Jurkat, Clone E6-1 (cell line): ENCODE measurements at places on chromosomes 5 and 9.

- DNase-seq: no peak
Observed at GRCh38 chr5:14202462-14202861, 59.3 kb downstream of the TRIO start.

GRCh38 chr5:117131876-117132275 is 557.3 kb upstream of the SEMA6A start:
- DNase-seq: no peak

GRCh38 chr5:157944077-157944633 is 85.2 kb upstream of the CLINT1 start:
- DNase-seq: no peak

GRCh38 chr5:14557203-14557770 is 24.3 kb upstream of the OTULINL start:
- no peak for DNase-seq

DNA sequence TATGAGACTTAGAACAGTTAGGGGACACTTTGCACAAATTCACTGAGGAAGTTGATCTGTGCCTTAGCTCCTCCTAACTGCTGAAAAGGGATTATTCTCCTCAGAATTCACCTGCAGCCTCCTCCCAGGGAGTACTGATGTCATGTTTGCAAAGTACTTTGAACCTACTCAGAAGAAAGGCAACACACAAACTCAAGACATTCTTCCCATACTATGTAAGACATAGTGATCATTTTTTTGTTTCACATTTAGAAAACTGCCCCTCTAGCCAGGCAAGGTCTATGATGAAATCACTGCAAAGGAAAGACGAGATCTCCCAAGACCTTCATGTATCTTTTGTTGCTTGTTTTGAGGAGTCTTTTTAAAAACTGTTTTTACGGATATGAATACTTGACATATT is 10.6 kb upstream of the VLDLR start:
- no peak for DNase-seq

DNA sequence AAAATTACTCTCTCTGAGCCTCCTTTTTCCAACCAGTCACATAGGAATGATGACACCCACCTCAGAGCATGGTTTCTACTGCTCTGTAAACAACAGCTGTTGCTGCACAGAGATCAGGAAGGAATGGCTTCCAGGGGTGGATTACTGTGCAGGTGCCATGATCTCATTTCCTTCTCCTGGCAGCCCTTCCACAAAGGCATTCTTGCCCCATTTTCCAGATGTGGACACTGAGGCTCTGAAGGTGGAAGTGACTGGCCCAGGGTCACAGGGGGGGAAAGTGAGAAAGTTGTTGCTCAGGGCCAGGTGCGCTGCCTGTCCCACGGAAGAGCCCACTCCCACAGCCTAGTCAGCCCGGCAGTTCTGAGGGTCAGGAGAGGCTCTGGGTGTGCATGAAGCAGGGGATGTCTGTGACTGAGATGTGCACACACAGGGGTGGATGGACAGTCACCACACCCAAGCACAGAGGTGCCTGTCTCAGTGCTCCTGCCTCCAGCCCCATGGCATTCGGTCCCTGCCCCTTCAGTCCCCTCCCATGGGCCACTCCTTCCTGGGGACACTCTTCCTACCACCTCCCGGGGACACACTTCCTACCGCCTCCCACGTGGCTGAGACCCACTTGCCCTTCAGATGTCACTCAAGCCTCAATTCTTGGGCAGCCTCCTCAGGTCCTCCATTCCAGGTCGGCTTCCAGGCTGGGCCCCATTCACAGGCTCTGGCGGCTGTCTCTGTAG is 17.0 kb downstream of the FGFR4 start:
- no peak for DNase-seq

DNA sequence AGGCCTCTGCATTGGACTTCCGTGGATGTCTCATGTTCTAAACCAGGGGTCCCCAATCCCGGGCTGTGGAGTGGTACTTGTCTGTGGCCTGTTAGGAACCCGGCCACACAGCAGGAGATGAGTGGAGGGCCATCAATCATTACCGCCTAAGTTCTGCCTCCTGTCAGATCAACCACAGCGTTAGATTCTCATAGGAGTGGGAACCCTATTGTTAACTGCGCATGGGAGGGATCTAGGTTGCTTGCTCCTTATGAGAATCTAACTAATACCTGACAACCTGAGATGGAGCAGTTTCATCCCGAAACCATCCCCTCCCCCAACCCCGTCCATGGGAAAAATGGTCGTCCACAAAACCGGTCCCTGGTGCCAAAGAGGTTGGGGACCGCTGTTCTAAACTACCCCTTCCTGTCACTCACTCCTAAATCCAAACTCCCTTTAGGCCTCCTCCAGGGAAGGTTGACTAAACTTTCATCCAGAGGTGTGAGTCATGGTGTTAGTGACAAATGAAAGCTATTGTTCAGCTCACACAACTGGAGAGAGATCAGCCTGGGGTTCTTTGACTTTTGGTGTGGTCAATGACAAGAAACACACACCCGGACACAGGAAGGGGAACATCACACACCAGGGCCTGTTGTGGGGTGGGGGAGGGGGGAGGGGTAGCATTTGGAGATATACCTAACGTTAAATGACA is 9.5 kb downstream of the KCNV2 start:
- no peak for DNase-seq

DNA sequence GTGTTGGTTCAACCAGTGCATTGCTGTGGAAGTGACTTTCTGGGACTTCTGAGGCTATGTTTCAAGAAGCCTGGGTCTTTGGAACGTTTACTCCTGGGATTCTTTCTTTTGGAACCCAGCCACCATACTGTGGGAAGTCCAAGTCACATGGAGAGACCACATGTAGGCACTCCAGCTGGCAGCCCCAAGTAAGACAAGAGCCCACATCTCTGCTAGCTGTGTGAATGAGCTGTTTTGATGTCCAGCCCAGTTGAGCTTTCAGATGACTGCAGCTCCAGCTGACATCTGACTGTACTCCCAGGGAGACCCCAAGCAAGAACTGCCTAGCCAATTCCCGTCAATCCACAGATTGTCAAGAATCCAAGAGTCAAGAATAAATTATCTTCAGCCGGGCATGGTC is 60.1 kb upstream of the SPATA31D4 start:
- no peak for DNase-seq

- no peak for DNase-seq
Observed at GRCh38 chr5:107813559-107813958, 142.8 kb upstream of the EFNA5 start.

- no peak for DNase-seq
Observed at GRCh38 chr5:55304584-55304983, 2.9 kb downstream of the DHX29 start.

GRCh38 chr9:111298731-111299598 is 31.1 kb downstream of the OR2K2 start:
- DNase-seq: peak; percentile 58

GRCh38 chr9:68957479-68957878 is 56.4 kb downstream of the PRKACG start:
- DNase-seq: no peak

- no peak for DNase-seq
Observed at GRCh38 chr5:23027331-23027730, 174.2 kb upstream of the CDH12 start.

DNA sequence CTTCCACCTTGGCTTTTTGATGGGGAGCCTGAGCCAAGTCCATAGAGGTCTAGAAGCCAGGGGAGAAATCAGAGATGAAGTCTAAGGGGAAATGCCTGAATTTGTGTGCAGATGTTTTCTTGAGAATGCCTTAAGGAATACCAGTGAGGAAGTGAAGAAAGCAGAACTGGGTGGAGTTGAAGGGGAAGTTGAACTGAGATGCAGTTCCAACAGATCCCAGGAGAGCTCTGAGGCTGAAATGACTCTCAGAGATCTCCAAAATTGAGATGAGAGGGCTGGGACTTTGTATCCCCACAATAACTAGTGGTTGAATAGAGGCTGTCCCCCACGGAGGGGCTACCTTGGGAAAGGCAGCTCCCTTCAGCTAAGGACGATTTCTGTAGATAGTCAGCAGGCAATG is 197.1 kb downstream of the ZNF462 start:
- no peak for DNase-seq

DNA sequence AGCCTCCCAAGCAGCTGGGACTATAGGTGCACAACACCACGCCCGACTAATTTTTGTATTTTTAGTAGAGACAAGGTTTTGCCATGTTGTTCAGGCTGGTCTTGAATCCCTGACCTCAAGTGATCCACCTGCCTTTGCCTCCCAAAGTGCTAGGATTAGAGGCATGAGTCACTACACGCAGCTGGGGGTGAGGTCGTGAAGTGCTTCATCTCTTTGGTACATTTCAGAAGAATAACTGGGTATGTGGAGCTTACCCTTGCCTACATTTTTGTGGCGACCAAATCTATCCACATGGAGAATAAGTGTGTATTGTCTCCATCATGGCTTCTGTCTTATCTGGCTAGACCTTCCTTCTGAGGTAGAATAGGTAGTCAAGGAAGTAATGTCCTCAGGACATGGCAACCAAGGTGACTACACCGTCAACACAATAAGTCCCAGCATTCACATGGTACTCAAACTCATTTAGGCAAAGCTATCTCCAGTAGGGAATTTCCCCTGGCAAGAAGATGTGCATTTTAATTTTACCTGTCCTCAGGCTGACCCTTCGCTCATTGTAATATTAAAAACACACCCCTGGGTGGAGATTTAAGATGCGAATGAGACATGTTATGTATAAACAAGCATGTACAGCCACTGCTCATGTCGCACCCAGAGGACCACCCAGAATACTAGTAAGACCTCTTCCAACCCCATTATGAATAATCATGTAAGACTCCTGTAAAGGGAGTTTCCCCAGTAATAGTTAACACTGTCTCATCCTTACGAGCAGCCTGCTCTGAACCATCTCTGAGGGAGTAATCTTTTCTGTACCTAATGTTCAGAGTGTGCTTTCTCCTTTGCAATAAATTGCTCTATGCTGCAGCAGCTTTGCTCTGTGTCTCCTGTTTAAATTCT is 1173.2 kb downstream of the TAF11L14 start:
- no peak for DNase-seq

GRCh38 chr9:136764301-136764891 is at the start of gene LCN15:
TSS of gene LCN15 (minus strand) at chr9:136764518. CDS start at chr9:136764488, 30 bp downstream.
- no peak for DNase-seq

GRCh38 chr5:104789366-104789765 is 1226.8 kb upstream of the NUDT12 start:
- DNase-seq: no peak

DNA sequence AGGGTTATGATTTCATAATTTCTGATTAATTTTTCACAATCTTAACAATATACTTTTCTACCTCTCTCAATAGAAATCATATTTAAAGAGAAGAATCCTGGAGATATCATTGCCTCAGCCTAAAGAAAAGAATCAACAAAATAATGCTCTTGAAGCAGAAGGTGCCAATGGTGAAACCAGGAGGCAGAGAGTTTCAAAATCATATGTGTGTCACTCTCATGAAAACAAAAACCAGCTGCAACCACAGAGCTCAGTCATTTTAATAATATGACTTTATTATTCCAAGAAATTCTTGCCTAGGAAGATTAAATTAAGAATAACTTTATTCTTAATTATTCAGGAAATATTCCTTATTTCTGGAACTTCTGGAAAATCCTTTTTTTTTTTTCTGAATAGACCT is 266.8 kb upstream of the ACTBL2 start:
- DNase-seq: no peak

DNA sequence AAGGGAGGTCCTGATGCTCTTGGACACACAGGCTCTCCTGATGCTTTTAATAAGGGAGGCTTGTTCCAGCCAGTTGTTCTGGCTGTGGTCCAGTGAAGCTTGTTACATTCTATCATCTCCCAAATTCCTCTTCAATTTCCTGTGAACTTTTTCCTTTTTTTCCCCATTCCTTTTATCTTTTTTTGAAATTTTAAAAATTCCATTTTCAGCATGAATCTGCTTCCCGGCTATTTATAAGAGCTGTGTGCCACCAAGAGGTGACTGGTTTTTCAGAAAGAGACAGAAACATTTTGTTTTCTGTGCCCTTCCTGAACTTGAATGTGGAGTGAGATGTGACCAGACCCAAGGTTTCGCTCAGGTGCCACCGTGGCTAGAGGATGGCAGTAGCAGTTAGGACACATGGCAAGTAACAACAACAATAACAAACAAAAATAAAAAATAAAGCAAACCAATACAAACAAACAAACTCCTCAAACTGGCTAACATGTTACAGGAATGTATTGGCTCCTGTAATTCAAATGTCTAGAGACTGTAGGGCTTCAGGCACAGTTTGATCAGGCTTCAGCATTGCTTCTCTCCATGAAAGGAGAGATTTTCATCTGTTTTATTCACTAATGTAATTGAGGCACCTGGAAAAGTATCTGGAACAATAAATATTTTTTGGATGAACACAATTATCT is 121.1 kb downstream of the BOD1 start:
- DNase-seq: no peak

- DNase-seq: no peak
Observed at GRCh38 chr9:21904371-21904770, 89.8 kb downstream of the CDKN2A start.

GRCh38 chr5:79069488-79070349 is at the start of the genes BHMT2 and DMGDH:
TSS of gene BHMT2 (plus strand) at chr5:79069767. CDS start at chr5:79069783, 16 bp downstream.
TSS of gene DMGDH (minus strand) at chr5:79069674. CDS start at chr5:79069620, 54 bp downstream.
- no peak for DNase-seq

GRCh38 chr5:37064442-37064841 is 184.7 kb downstream of the CPLANE1 start:
- no peak for DNase-seq

DNA sequence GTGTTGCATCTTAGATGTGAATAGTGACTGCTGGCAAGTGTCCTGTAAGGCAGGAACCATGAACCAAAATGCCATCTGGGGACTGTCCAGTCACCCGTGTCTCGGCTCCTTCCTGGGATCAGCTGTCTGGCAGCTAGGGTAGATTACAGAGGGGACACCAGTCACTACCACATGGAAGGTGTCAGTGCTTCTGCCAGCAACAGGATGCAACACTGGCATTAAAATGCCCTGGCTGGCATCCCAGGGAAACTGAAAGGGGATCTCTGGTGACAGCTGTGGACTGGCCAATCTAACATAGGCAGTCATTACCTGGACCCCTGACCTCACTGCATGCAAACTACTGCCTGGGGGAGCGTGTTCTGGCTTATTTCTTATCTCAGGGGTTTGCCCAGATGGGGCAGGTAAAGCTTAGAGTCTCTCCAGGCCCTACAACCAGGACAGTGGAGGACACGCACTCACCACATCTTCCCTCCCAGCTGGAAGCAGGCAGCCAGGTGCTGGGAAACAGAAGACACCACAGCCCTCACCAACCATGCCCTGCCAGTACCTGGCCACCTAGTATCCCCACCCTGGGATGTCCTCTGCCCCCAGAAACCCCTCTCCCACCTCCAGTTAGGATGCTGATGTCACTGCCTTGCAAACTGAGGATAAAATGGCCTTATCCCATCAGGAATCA is 83.8 kb downstream of the SEMA4D start:
- no peak for DNase-seq

GRCh38 chr9:89602978-89603766 is 1.6 kb upstream of the GADD45G start:
- DNase-seq: peak; percentile 77

DNA sequence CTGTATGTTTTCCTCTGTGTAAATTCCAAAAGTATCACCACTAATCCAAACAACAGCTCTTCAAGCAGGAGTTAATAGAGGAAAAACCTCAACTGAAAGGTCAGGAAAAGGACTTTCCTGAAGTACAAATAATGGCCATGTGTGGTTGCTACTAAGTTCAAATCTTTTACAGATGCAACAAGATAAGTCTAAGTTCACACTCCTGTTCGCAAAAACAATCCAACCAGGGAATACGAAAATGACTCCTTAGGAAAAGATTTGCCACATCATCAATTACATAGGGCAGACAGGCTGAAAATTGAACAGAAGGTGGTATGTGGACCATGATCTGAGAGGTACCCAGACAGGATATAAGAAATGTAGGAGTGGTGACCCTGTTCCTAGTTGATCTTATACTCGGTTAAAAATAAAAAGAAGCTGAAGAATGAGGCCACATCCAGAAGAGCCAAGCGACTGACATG is 210.2 kb downstream of the TSSK1B start:
- no peak for DNase-seq
